Stimulated activated CD8-positive, alpha-beta memory T cell treated with anti-CD3 and anti-CD28 coated beads, Interleukin-15, amount 100 ng/mL, for 4 hours (primary cell): ENCODE measurements at places on chromosomes 7 and 10.
A peak's percentile ranks its signal among the peaks of the same experiment; 100 is the strongest.

GRCh38 chr10:71697938-71698709, 21.5 kb downstream of the C10orf105 start:
- DNase-seq, result peak; percentile 62

- DNase-seq, result no peak
Observed at GRCh38 chr7:6271060-6271658, 1.3 kb downstream of the CYTH3 start.

DNA sequence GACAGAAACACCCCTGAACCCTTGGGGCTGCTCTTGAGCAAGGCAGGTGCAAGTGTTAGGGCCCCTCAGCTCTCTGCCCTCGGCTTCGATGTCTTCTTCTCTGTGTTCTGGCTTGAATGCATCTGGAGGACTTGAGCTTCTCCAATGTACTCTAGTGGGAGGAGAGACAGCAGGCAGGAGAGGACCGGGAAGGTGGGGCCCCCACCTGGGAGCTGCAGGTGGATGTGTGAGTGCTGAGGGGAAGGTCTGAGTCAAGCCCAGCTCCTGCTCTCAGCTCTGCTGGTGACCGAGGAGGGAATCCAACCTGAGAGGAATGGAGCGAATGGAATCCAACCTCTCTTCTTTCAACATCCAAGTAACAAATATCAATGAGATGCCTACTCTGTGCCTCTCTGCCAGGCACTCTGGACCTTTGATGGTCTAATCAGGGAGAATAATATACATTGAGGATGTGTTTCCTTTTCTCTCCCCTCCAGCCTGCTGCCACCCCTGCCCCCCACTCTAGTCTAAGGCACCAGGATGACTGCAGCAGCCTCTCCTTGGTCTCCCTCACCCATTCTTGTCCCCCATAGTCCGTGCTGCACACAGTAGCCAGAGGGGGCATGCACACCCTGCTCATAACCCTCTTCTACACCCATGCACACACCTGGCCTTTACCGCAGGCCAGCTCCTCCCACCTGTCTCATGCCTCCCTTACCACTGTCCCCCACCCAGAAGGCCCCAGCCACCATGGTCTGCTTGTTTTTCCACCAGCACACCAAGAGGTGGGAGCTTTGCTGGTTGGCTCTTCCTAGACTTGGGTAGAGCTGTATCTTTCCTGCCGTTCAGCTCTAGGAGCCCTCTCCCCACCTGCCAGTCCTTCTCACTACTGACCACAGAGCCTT, 13.6 kb downstream of the TBATA start:
- DNase-seq, result no peak

- DNase-seq, result no peak
Observed at GRCh38 chr7:32216759-32217158, 146.6 kb upstream of the PDE1C start.

GRCh38 chr10:108409306-108409705, 1244.8 kb upstream of the SORCS1 start:
- no peak for DNase-seq

- no peak for DNase-seq
Observed at GRCh38 chr7:28643188-28643569, 230.9 kb downstream of the CREB5 start.

DNA sequence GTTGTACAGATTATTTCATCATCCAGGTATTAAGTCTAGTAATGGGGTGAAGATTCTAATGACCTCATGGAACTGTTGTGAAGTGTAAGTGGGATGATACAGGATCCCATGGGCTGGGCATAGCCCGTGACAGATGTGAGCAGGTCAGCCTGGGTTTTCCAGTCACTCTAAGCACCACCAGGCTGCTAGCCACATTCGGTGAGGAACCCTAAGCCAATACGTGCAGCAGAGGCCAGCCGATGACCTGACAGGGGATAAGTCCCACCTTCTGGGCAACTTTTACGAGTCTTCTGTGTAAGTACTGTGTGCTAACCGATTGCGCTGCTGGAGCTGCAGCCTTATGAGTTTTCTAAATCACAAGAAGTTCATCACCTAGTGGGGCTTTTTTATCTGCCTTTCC, 7.3 kb downstream of the ZNF503 start:
- no peak for DNase-seq

DNA sequence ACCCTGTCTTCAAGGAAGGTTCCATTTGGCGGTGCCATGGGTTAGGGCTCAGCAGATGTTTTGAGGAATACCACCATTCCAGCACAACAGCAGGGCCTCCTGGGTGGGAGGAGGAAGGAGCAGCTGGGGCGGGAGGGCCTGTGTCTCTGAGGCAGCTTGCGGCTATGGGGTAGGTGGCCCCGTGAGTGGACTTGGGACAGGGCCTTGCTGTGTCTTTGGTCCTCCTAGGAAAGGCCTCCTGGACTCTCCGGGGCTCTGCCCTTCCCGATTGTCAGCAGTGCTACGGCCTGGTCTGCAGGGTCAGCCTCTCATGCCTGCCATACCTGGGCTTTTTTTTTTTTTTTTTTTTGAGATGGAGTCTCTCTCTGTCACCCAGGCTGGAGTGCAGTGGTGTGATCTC, 96.7 kb downstream of the PAXIP1 start:
- no peak for DNase-seq

- no peak for DNase-seq
Observed at GRCh38 chr10:128050936-128051335, 75.3 kb downstream of the MKI67 start.

DNA sequence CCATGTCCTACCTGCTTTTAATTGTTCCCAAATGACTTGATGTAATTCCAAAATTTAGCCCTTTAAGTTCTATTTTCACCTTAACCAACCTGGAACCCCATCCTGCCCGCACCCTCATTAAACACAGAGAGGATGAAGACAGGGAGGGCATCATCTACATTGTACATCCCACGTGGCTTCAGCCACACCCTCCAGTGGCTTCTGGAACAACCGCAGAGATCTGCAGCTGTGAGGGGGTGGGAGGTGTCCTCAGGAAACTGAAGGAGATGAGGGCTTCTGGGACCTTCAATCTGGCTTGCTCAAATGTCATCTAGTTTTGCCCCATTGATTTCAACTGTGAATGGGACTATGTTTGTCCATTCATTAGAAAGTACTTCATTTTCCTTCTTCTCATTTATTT, 39.0 kb downstream of the AKR1B1 start:
- no peak for DNase-seq

DNA sequence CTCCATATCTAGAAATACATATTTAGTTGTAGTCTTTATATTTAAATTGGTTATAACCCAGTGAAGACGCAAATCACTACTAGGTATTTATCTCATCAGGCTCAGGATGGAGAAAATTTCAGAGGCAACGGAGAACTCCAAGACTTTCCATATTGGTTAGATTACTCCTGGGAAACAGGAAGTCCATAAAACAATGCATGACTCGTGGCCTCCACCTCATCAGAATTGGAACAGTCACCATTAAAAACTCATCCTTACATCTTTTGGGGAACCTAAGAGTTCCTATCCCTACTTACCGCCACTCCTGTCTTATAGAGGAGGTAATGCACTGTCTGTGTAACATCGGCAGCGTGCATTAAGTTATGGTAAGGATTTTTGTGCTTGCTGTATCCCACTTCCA, 177.6 kb downstream of the PPP1R17 start:
- no peak for DNase-seq

DNA sequence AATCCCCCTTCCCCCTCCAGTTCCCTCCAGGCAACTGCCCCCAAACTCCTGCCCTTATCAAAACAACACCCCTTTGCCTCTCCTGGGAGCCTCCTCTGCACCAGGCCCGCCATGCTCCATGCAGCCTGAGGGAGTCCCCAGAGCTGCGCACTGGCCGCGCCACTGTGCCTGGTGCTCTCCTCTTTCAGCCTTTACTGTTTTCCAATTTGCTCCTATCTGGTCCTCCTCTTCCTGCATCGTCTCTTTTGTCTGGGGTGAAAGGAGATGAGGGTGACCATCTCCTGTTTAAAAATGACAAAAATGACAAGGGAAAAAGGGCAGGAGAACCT, 165.8 kb upstream of the ADCY1 start:
- DNase-seq, result no peak

GRCh38 chr10:99315853-99316252, 13.3 kb upstream of the CNNM1 start:
- no peak for DNase-seq

GRCh38 chr10:78634835-78635234, 433.9 kb upstream of the ZMIZ1 start:
- DNase-seq, result no peak

DNA sequence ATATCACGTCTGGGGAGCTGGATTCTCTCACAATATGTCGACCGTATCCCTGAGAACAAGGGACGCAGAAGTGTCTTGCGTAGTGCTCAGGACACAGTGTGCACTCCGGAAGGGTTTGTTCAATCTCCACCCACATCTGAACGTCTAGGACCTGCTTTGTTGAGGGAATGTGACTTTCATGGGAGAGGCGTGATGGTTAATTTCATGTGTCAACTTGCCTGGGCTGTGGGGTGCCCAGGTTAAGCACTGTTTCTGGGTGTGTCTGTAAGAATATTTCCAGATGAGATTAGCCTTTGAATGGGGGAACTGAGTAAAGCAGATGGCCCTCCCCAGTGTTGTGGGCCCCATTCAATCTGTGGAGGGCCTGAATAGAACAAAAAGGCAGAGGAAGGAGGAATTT, 80.4 kb upstream of the SFMBT2 start:
- DNase-seq, result no peak

- no peak for DNase-seq
Observed at GRCh38 chr10:60170250-60170649, 219.4 kb downstream of the ANK3 start.

DNA sequence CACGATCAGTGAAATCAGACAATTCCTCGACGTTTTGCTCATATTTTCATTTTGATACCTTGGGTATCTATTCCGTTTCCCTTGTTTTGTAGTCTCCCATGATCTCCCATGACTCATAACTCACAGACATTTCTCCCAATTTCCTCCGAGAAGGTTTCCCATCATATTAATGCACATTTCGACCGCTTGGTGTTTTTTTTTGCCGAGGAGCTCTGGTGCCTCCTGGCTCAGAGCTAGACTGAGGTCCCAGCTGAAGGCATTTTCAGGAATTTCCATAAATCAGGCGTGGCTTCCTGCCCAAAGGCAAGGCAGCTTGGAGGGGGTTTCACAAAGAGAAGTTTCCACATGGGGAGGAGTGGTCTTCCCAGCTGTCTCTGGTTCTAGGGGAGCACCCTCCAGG, 148.2 kb upstream of the TNS3 start:
- DNase-seq, result no peak

DNA sequence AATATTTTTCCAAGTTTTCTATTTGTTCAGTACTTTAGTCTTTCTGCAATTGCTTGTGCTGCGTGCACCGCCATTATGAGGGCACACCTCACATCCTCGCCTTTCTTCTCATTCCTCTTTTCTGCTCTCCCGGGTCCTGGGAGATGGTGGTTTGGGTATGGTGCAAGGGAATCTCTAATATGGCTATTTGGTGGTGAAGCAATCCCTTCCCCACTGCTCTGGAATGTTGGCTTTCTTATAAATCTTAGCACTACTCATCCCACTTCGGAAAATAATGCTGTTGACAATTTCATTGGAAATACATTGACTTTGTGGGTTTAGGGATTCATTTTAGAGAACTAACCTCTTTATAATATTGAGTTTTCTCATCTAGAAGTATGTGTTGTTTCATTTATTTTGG, 1.9 kb upstream of the GCK start:
- DNase-seq, result no peak

DNA sequence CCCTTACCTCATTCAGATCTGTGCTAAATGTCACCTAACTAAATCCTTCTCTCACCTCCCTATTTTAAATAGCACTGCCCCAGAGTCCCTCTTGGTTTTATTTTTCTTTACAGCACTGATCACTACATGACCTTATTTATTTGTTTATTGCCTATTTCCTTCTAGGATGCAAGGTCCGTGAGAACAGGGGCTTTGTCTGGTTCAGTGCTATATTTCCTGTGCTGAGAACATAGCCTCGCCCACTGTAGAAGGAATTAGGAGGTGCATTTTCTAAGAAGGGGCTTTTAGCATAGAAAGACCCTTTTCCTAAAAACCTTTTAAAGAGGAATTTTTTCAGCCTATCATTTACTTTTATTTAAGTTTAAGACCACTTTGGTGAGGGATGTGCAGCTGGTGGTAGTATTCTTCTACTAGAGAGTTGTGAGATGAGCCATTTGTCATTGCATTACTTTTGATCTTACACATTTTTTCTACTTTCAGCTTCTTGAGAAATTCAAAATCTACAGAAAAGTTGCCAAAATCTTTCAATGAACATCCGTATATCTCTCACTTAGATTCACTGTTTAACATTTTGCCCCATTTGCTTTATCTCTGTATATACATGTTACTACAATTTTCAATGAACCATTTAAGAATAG, 13.5 kb upstream of the PCGF5 start:
- DNase-seq, result no peak

DNA sequence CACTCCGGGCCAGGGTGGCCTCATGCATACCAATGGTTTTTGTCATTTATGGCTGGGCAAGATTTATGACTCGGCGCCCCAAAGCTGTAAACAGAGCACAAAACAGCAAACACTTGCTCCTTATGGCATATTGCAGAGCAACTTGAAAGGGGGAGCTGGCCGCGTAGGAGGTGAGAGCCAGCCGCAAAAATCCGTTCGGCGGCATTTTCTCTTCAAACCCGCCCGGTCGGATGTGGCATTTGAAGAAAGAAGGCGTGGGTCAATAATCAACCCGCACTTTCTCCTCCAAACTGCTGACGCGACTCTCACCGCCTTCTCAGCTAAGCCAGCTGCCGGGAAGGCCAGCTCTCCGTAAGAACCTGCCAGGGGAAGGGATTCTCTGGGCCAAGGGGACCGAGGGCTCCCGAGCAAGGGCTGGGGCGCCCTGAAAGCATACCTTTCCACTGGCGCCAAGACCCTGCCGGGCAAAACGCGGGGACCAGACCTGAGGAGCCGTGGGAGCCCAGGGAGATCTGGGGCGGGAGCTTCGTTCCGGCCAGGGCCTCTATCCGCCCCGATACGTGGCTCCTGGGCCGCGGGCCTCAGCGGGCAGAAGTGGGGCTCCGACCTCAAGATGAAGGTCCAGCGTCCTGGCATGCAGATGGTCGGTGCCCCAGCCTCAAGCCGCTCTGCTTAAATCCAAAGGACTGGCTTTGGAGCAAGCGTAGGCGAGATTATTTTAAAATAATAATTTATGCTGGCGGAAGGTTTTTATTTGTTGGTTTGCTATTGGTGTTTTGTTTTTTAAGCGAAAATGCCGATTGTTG, 12.9 kb upstream of the HOXA2 start:
- DNase-seq, result no peak

GRCh38 chr7:101081432-101081831, 3.8 kb upstream of the TRIM56 start:
- DNase-seq, result no peak

GRCh38 chr10:72906446-72906845, 12.9 kb downstream of the OIT3 start:
- no peak for DNase-seq

- DNase-seq, result no peak
Observed at GRCh38 chr7:5634107-5634950, 147.1 kb downstream of the RNF216 start.

- DNase-seq, result no peak
Observed at GRCh38 chr10:69800665-69801064, 1.0 kb upstream of the COL13A1 start.

GRCh38 chr7:84177758-84178412, 16.7 kb downstream of the SEMA3A start:
- no peak for DNase-seq
